ENCODE measurements at places on chromosomes 1 and 21.

- peak; percentile 55 for DNase-seq
Measured at GRCh38 chr1:167904652-167905130, 9.2 kb downstream of the ADCY10 start.

GRCh38 chr1:181128592-181129497 is 40.3 kb downstream of the IER5 start:
- DNase-seq: no peak

GRCh38 chr1:100921110-100921706 is 25.3 kb downstream of the SLC30A7 start:
- peak; percentile 49 for DNase-seq

- no peak for DNase-seq
Measured at GRCh38 chr1:168381850-168382249, 101.2 kb downstream of the TBX19 start.

DNA sequence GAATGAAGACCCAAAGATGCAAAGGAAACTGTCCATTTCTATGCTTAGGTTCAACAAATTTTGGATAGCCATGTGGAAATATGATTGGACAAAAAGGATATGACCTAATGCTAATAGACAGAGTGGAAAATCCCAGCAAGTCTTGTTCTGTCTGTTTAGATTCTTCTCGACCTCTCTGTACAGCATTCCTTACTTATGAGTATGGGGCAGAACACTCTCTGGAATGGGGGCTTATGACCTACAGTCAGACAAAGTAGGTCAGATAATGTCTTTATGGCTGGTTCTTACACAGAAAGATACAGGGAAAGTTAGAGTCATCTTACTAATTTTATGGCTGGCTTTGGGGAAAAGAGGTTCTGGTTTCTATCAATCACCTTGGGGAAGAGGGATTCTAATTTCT is 2.8 kb downstream of the GCSAML start:
- DNase-seq: peak; percentile 63

DNA sequence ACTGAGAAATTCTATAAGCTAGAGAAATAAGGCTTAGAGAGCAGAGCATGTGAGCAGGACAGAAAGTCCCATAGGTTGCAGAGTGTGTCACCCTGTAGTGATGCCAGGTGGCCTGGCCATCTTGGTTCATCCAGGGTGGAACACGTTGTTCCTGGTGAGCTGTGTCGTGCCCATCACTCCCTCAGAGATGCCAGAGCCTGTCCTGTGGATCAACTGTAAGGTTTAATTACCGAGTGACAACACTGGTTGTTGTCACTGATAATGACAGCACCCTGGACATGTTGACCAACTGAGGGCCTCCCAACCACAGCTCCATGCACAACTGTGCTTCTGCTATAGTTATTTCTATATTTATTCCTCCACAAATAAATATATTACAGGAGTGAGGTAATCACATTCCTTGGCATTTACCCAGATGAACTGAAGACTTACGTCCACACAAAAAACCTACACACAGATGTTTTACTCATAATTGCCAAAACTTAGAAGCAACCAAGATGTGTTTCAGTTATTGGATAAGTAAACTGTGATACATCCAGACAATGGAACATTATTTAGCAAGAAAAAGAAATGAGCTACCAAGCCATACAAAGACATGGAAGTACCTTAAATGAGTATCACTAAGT is 6.2 kb downstream of the C1orf198 start:
- DNase-seq: no peak

DNA sequence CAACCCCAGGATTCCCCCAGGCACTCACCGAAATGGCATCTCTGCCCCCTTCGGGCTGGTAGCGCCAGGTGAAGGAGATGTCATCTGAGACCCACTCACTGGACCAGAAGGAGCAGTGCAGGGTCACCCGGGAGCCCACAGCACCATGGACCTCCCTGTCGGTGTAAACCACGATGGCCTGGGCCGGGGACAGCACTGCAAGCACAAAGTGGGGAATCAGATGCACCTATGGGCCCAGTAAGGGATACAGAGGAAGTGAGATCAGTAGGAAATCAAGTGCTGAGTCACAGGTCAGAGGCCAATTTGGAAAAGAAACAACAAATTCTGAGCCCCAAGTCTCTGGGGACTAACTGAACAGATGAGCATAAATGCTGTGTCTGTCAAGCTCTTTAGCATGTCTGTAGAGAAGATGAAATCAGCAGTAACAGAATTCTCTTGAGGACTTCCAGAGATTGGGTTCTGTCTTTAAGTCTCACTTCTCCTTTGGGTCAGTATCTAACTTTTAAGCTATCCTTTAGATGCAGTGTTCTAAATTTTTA is 2.5 kb downstream of the MPZ start:
- peak; percentile 31 for DNase-seq

GRCh38 chr1:170367615-170368014 is 164.4 kb upstream of the GORAB start:
- no peak for DNase-seq

- DNase-seq: no peak
Measured at GRCh38 chr1:47491341-47491753, 53.5 kb downstream of the FOXD2 start.

All from fibroblast of skin of abdomen (primary cell).